ENCODE measurements at places on chromosomes 5 and 9. TPM values are rescaled to one million over a fixed set of nuclear protein-coding genes. Genes with fewer than 3 reads are reported as not detected.

DNA sequence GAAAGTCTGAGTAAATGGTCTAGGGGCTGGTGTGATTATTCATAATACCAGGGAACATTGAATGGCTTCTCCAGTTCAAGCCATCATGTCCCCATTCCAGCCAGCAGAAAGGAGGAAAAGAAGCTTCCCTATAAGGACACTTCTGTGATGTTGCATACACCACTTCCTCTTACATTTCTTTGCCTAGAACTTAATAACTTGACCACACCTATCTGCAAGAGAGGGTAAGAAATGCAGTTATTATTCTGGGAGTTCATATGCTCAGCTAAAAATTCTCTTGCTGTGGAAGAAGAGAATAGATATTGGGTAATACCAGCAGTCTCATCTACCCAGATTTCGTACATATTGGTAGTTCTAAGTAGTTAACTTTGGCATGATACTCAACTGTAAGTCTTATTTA, 166.1 kb downstream of the SLC28A3 start:
- DNase-seq = no peak

DNA sequence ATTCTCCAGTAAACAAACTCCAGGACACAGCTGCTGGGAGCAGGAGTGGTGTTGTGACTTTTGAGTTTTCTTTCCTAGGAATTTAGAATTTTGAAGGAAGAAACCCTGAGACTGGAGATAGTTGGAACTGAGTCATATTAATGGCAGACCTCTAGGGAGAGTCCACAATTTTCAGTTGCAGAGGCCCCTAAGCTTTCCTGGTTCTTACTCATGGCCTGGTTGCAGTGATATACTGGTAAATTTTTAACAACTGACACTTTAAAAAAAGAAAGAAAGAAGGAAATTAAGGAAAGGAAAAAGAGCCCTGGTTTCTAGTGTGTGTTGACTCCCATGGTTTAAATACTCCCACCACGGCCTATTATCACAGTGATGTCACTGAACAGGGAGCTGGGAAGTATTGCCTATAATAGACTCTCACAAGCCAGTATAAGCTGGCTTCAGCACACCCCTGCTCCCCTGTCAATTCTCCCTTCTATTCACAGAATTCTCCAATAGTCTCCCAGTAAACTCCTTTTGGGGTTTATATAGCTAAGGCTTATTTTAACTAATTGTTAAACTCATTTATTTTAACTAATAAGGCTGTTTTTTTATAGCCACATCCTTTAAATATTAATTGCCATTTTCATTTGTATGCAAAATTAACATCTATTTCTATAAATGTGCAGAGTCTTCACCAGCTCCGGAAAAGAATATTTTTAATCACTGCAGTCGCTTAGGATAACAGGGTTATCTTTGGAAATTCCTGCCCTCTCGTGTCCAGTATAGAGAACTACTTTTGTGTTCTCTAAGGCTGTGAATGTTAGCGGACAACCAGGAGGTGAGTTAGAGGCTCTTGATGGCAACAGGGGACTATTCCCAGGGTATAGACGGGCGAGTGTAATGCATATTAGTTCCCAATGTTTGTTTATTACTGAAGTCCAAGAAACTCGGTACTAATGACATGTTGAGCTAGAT, 59.7 kb downstream of the GGTA1 start:
- DNase-seq = peak; percentile 56

DNA sequence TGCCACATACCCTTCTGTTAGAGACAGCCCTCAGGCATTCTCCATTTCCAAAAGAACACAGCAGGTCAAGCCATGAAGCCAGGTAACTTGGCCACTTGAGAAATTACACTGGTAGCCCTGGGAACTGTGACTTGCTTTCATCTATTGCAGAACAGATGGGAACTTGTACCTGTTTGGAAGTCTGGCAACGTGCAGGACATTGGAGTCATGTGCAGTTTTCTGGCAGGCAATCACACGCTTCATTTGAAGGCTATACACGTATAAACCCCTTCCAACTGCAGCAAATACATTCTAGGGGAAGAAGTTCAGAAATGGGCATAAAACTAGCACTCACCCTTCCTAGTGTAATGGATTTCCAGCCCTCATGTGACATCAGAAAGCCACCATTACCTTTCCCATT, 54.0 kb downstream of the WDR41 start:
- no peak for DNase-seq

DNA sequence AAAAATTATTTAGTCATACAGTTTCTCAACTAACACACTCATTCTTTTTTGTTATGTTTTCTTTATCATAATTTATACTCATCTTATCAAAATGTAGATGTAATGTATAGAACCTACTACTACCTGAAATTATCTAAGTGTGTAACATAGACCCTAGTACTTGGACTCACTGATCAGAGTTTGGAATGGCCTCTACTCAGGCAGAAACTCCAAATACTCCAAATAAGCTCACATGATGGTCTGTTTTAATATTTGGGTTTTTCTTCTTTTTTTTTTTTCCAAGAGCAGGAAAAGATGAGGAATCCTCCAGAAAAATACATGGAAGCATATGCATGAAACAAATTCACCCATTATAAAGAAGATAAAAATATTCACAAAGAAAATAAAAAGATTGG, 126.3 kb downstream of the PDE4D start:
- no peak for DNase-seq

- DNase-seq = no peak
Observed at GRCh38 chr5:54570916-54571315, 53.4 kb downstream of the SNX18 start.

DNA sequence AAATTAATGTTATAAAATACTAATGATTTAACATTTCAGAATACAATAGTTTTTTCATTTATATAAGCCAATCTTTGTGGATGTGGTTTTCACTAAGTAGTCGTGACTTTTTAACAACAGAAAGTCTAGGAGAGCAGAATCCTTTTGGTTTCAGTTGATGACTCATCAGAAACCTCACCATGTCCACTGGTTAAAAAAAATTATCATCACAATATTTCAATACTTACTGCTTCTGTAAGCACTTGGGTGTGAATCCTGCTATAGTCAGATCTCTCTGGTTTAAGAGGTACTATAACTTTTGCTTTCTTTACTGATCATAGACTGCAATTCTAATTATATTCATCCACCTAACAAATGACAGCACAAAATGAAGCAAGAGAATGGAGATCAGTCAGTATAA, 77.2 kb downstream of the MRPS30 start:
- DNase-seq = peak; percentile 73

GRCh38 chr9:137316012-137316981, 14.2 kb upstream of the NRARP start:
- peak; percentile 51 for DNase-seq

NR2F1 gene
- total RNA-seq = 88.4 TPM

IL13 gene
- not detected for total RNA-seq

Measured in PC-3 (cell line).